DMS53 (cell line): ENCODE measurements at places on chromosomes 3 and 15.

- DNase-seq = no peak
Observed at GRCh38 chr3:52856666-52857065, 21.8 kb upstream of the MUSTN1 start.

DNA sequence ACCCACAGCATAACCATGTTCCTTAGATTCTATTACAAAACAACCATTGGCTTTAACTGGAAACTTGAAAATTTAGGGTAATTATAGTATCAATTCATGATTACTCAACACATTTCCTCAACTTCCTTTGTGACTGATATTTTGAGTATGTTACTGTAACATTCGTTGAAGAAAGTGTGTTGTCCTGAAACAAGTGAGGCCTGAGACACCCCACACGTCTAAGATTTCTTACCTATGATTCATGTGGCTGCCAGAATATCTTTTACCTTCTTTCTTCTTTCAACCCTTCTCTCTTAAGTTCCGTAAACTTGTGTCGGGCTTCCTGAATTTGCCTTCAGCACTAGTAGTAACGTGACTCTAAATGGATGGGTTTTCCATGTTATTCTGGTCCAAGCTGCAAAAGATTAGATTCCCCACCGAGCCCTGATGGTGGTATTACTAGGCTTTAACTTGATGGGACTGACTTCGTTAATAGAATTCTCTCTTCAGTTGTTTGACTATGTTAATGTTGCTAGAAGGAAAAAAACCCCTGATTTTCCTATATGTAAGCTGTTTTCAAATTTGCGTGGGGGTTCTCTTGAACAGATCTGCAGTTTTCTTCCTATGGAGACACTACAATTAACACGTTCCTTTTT lies 296.0 kb upstream of the ICE2 start:
- no peak for DNase-seq

DNA sequence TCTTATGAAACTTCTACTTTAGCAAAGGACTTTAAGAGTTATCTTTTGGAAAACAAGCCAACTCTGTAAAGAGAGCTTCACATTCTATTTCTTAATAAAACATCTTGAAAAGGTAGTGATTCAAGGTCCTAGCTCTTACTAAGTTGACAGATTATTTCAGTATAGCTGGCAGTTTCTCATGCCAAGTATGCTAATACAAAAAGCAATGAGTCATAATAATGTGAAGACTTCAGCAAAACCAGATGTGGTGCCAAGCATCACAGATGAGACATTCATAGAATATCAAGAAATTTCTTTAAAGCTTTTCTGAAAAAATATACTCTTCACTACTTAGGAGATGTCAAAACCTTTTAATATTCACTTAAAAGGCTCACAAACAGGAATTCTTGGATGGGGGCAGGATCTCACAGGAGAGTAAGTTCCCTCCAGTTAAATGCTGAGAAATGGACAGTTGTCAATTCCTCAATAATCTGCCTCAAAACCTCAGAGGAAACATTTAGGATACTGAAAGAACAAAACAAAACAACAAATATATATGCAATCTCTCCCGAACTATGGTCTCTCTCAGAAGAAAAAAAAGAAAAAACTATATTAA lies 45.6 kb downstream of the DCBLD2 start:
- DNase-seq = no peak

GRCh38 chr3:65960087-65960486 lies 78.6 kb downstream of the MAGI1 start:
- DNase-seq = no peak

DNA sequence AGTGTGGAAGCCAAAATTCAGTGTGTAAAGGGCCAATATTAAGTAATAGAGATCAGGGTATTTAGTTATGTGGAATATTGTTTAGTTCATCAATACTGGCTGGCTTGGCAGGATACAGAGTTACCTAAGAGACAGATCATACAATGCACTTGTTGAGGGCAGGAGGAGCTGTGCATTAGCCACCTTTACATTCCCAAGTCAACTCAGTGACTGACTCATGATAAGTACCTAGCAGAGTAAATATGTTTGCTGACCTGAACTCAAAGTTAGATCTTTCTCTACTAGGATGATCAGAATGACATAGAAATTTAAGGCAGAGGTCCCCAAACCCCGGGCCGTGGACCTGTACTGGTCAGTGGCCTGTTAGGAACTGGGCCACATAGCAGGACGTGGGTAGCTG lies 3.5 kb upstream of the ABHD17C start:
- peak; percentile 48 for DNase-seq

DNA sequence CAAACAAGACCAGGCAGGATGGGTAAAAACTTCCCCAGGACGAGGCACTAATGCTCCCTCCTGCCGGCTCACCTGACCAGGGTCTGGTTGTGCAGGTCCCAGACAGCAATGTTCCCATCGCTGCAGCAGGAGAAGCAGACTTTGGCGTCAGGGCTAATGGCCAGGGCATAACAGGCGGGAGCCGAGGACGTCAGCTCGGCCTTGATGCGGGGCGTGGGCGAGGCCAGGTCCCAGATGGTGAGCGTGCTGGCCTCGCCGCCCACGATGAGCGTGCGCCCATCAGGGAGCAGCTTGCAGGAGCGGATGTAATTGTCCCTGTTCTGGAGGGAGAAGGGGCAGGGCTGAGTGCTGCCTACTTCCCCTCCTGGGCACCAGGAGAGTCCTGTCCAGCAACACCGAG lies 43.4 kb downstream of the TLE3 start:
- DNase-seq = no peak
